HFFc6 (cell line): ENCODE measurements at places on chromosomes 12 and 14. TPM values are rescaled to one million over a fixed set of nuclear protein-coding genes. Genes with fewer than 3 reads are reported as not detected.

DNA sequence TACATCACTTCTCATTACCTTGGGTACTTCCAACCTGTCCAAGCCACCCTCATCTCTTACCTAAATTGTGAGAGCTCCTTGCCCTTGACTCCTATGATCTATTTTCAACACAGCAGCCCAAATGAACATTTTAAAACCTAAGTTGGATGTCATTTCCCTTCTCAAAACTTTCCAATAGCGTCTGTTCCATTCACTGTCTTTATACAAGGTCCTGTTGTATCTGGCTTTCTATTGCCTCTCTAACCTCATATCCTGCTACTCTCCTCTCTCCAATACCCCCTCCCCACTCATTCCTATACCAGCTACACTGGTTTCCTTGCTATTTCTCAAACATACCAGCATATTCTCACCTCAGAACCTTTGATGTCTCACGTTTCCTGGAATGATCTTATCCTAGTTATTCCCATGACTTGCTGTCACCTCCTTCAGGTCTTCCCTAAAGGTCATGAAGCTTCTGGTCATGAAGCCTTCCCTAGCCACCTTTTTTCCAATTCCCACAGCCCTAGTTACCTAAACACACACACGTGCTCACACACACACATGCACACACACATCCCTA, 4.1 kb upstream of the KANSL2 start:
- no peak for DNase-seq

- DNase-seq = no peak
These were observed 211.5 kb upstream of the CPNE8 start for GRCh38 chr12:39116861-39117260.

- DNase-seq = no peak
These were observed 873.5 kb upstream of the TMEM132C start for GRCh38 chr12:127393465-127393864.

DNA sequence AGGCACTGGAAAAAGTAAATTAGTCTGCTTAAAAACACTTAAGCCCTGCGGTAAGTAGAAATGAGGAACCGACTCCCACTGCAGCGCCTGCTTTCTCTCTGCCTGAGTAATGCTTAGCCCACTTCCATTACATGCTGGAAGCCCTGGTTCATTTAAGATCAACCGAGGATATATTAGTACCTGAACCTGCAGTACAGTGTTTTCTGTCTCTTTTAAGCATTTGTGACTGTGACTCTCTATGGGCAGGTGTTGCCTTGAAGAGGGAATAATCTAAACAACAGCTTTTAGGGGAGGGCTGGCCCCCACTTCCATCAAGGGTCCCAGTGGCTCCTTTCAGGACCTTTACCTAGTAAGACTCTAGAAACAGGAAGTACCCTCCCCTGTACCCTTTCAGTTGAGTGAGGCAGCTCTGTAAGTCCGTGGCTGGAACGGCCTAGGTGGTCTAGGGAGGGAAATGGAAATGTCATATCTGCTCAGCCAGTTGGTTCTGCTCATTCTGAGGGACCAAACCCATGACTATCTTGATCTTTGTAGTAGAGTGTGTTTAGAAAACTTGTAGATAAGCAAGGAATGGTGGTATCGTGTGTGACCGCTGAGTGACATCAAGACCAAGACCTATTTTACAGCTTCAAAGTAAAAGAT, 56.2 kb downstream of the FNTB start:
- no peak for DNase-seq

Gene FUT8
- 53.6 to 63.4 TPM (median 61.0 TPM) in 3 replicates for total RNA-seq

Gene GZMB
- total RNA-seq = not detected in 3 replicates
